ENCODE measurements at places on chromosomes 13 and 19.

DNA sequence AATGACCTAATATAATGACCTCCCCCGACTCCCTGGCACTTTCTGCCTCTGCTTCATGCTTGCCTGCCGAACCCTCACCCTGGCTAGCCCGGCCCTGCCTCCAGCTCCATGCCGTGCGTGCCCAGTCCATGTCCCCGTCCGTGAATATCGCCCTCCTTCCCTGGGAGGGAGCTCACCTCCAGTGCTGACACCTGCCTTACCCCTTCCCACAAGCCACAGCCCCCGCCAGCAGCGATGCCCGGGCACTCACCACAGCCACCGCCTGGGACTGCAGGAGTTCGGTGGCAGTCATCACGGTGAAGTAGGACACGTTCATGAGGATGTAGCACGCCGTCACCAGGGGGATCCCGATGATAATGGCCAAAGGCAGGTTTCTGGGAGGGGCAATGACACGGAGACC, 10.0 kb downstream of the SLC7A9 start:
- no peak for ATAC-seq

DNA sequence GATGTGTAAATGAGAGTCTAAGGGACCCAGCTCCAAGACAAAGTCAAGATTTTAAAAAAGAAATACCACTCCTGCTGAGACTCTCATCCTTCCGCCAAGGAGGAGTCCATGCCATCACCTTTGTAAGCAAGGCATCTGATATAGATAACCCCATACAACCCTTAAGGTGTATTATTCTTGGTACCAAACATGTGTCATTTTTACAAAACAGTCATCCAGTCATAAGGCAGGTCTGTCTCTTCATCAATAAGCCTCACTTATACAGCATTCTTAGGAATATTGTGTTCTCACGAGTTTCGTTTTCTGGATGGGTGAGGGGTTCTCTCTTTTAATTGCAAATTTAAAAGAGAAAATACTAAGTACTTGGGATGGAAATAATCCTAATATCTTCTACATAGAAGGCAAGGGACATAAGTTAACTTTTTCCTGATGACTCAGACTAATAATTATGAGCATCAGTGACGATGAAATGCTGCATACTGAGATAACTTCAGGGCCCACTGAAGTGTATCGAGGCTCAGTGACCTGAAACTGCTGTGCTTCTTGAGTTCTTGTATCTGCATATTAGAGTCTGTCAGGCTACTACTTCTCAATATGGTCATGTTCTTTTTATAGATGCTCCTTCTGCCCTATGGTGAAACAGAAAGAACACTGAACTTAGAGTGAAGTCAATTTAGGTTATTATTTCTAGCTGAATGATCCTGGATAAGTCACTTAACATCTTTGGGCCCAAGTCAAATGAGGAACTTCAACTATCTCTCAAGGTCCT, 166.6 kb downstream of the KLF12 start:
- no peak for ATAC-seq

DNA sequence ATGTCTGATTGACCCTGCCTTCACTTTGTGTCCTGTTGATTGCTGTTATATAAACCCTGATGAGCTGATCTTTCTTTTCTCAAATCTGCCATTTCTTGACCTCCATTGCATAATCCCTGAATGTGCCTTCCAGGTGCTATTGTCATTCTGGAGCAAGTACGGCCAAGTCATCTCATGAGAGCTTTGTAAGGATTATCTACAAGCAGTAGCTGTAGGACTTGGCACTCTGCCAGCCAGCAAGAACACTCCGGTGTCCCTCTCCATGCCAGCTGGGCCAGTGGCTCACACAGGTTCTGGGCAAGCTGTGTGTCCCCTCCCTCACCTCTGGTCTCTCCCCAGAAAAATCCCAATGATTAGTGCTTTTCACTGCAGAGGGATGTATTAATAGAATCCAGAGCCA, 348.1 kb downstream of the FOXO1 start:
- no peak for ATAC-seq

GRCh38 chr13:33353646-33354045, 68.1 kb upstream of the STARD13 start:
- no peak for ATAC-seq

DNA sequence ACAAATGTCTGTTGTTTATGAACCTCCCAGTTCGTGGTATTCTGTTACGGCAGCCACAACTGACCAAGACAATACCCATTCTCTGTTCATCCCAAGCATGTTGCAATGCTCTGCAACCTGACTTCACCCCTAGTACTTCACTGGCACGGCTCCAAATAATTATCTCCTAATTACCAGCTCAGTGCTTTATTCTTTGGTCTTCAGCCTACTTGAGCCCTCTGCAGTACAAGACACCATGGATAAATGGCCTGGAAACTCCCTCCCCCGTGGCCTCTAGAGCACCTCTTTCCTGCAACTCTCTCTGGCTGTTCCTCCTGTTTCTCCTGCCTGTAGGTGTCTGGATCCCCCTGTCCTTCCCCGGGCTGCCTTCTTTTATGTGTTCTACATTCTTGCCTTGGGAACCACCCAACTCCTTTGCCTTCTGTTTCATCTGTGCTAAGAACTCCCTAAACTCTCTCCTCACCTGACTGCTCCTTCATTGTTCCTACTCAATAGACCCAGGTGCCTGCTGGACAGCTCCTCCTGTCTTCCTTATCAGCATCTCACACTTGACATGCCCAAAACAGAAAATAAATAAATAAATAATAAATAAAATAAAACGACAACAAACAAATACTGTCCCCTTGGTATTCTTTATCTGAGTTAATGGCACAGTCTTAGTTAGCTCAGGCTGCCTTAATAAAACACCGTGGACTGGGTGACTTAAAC, 200.4 kb upstream of the IPO5 start:
- no peak for ATAC-seq

GRCh38 chr13:108154421-108154858, 60.9 kb downstream of the LIG4 start:
- ATAC-seq: no peak
